Fibroblast of mammary gland (primary cell): ENCODE measurements at places on chromosomes 3 and 15.

- peak; percentile 55 for DNase-seq
These were observed 411.3 kb downstream of the FOXP1 start for GRCh38 chr3:71172189-71172588.

DNA sequence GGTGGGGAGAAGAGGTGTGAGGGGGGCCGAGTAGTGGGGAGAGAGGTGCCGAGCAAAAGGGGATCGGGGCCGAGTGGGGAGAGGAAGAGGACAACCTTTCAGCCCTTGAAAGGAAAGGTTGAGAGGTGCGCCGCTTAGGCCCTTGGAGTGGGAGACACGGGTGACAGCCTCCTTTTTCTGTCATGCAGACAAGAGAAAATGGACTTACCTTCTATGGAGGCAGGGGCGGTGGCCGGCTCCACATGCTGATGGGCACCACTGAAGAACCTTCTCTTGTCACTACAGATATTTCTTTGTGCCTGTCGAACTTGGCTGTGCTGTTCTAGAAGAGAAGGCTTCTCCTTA lies 421 bp downstream of the KLHL18 start:
- no peak for DNase-seq

DNA sequence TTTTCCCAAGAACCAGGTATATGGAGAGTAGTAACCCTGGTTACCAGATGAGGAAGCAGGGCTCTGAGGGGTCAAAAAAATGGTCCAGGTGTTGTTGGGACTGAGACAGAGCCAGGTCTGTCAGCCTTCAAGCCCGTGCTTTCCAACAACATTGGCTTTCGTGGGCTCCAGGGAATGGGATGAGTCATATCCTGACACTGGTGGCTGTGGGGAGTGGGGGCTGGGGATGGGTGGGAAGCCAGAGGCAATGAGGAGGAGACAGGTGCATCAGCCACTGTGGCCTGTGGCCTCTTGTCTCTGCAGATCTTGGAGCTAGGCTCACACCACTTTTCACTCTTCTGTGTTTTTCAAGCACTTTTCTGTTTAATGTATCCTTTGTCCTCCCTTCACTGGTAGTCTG lies 38.2 kb downstream of the CORO2B start:
- DNase-seq: peak; percentile 37

DNA sequence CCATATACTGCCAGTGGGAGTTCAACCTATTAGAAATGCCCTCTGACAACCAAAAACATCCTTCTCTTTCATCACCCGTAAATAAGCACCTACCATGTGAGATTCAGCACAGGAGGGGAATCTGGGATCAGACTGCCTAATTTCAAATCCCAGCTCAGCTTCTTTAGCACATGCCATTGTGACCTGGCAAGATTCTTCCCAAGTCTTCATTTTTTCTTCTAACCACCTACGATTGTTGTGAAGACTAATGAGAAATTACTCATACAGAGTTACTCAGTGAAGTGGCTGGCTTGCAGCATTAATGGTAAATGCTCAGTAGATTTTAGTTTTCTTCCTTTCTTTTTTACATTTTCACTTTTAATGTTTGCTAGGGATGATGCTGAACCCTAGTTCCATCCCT lies 176.7 kb downstream of the PDZRN3 start:
- DNase-seq: peak; percentile 22

GRCh38 chr15:61049028-61049427 lies 180.1 kb downstream of the RORA start:
- peak; percentile 74 for DNase-seq

DNA sequence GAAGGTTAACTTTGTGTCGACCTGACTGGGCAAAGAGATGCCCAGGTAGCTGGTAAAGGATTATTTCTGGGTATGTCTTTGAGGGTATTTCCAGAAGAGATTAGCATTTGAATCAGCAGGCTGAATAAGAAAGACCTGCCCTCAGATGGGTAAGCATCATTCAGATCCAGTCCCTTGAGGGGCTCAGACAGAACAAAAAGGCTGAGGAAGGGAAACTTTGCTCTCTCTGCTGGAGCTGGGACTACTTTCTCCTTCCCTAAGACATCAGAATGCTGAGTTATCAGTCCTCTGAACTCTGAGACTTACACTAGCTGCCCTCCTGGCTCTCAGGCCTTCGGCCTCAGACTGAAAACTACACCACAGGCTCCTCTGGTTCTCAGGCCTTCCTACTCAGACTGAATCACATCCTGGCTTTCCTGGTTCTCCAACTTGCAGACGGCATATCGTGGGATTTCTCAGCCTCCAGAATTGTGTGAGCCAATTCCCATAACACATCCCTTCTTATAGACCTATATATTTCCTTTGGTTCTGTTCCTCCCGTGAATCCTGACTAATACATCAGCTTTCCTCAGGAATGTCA lies 982.9 kb downstream of the TUSC7 start:
- DNase-seq: peak; percentile 88

DNA sequence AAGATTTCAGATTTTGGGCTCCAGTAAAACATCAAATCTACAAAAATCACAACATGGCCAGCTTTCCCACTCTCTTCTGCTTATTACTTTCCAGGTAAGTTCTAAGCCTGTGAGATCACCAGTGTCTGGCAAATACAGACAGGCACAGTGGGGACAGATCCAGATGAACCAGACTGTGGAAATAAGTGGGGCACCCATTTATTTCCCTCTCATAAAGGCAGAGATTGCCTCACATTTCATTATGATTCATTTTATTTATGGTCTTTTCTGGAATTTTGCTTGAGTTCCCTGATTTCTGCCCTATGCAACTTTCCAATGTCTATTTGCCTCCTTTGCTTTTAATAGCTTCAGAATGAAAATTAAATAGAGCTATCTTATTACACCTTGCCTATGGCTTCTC lies 66.8 kb downstream of the GREM1 start:
- DNase-seq: peak; percentile 34

GRCh38 chr3:179702271-179702947 lies 49.6 kb downstream of the USP13 start:
- DNase-seq: no peak

GRCh38 chr3:12483872-12484197 lies 445 bp upstream of the TSEN2 start:
- no peak for DNase-seq

GRCh38 chr3:29701326-29701983 lies 420.6 kb downstream of the RBMS3 start:
- no peak for DNase-seq

DNA sequence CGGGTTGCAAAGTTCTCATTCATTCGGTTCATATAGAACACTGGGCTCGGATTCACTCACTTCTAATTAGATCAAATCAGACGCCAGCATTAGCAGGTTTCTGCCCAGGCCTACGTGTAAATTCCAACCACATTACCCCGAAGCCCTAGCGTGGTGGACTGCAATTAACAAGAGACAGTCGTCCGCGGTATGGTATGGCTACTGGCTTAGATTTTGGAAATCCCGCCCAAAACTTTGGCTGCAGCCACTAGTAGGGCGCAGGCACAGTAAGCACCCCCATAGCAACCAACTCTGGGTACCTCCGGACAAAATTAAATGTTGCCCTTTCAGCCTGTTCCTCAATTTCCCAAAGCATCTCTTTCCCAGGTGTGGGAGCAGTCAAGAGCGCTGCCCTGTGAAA lies 771 bp downstream of the RARRES1 start:
- DNase-seq: no peak

- DNase-seq: peak; percentile 76
These were observed 3.5 kb downstream of the DUSP7 start for GRCh38 chr3:52052831-52053306.

DNA sequence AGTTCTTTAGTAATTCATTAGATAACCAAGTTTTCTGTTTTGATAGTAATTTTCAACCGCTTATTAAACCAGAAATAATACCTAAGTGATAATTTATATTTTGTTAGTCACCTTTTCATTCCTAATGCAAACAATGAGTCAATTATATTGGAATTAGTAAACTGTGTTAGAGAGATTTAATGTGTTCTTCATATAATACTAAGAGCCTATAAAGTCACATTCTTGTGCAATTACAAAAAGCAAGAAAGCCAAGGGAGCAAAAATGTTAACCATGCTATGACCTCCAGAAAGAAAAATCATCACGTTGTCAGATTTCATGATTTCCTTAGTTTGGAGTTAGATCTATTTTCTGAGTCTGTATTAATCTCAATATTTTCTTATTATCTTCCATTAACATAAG lies 108.8 kb upstream of the SAMMSON start:
- no peak for DNase-seq

DNA sequence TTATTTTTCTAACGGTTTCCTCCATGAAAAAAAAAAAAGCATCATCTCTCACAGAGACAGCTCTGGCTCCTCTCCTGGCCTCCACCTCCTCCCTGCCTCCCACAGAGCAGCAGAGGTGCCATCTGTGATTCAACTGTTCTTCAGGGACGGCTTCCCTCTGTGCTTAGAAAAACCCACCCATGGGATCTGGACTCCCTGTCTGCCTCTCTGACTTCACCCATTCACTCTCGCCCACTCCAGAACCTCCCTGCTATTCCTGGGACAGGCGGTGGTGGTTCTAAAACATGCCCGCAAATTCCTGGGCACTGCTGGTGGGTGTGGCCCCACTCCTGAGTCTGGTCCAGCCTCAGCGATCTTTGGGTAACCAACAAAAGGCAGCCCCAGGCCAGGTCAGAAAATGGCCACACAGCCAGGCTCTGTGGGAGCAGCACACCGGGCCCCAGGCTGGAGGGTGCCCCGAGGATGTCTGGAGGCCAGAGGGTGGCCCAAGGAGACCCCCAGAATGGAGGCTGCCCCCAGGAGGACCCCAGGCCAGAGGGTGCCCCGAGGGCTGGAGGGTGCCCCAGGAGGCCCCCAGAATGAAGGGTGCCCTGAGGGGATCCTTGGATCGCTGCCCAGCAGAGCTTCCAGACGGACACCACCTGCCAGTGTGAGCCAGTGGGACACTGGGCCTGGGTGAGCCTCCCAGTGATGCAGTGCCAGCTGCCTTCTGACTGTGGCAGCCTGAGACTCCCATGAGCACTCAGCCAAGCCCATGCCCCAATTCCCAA lies 2.6 kb upstream of the CHST13 start:
- no peak for DNase-seq

DNA sequence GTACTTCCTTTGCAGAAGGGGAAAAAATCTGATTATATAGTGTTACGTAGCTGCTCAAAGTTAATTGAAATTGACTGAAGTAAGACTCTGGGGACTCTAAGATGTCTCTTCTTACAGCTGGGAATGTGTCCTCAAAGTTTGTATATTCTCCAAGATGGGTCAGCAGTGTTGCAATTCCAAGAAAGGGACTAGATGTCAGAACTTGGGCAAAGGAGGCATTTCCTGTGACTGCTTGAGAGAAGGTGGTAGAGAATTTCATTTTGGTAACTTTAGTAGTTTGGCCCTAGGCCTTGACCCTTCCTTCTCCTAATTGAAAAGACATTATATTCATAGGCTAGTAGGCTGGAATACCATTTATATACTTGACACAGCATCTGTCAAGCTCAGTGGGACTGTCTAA lies 33.9 kb downstream of the PTPRG start:
- peak; percentile 50 for DNase-seq

DNA sequence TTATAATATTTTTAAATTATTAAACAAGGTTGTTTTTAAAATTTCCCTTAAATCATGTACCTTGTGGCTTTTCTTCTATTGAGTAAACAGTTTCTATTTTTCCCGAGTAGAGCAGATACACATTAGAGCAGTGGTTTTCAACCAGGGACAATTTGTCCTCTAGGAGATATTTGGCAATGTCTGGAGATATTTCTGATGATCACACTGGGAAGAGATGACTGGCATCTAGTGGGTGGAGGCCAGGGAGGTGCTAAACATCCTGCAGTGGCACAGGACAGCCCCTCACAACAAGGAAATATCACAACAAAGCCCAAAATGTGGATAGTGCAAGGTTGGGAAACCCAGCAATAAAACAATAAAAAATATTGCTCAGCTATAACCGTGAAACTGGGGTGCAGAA lies 113.0 kb upstream of the PTPRG start:
- DNase-seq: peak; percentile 36
